ENCODE measurements at places on chromosomes 5 and 9.

DNA sequence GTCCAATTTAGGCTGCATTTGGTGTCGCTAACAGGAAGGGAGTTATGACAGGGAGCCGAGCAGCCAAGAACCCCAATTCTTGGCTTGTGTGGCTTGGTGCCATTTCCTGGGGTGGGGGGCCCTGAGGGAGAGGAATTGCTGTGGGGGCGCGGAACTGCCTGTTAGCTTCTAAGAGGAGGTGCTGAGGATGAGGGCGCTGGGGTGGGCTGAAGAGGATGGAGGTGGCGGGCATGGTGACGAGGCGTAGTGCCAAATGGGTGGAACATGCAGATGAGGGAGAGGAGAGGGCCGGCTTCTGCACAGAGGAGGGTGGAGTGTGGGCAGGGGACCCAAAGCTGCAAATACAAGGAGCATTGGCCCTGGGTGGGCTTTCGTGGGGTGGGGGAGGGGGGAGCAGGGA is 27.9 kb downstream of the IER5L start:
- no peak for DNase-seq

GRCh38 chr9:98334796-98335195 is 79.3 kb upstream of the TBC1D2 start:
- DNase-seq: no peak

DNA sequence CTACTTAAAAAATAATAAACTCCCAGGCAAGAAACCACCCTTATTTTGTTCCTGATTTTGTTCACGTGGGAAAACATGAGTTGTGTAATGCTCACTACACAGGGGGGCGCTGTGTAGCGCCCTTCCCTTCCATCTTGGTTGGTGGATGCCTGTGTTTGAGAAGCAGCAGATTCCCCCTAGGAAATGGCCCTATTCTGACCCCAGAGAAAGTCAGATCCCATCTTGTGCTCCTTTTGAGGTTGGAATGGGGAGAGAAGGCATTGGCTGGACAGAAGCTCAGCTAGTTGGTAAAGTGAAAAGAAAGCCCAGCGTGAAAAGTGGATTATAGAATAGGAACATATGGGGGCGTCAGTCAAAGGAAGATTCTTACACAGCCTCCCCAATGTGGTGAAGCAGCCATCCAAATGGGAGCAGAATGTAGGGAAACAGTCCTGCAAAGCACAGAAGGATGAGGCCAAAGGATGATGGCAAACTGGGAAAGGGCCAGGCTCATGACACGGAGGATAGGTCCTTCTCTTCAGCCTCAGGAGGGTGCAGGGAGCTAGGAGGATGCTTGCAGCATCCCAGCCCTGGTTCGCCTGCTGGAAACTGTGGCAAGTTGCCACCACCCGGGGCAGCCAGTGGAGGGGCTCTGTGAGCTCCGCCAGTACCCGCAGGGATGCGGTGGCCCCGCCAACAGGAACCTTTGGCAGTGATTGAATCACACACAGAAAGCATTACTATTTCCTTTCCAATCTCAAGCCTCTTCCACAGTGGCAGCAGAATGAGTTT is 314.2 kb upstream of the DAP start:
- DNase-seq: peak; percentile 52

GRCh38 chr5:143248822-143249579 is 154.5 kb downstream of the NR3C1 start:
- DNase-seq: no peak

GRCh38 chr5:103598997-103599566 is 36.5 kb upstream of the NUDT12 start:
- DNase-seq: no peak

DNA sequence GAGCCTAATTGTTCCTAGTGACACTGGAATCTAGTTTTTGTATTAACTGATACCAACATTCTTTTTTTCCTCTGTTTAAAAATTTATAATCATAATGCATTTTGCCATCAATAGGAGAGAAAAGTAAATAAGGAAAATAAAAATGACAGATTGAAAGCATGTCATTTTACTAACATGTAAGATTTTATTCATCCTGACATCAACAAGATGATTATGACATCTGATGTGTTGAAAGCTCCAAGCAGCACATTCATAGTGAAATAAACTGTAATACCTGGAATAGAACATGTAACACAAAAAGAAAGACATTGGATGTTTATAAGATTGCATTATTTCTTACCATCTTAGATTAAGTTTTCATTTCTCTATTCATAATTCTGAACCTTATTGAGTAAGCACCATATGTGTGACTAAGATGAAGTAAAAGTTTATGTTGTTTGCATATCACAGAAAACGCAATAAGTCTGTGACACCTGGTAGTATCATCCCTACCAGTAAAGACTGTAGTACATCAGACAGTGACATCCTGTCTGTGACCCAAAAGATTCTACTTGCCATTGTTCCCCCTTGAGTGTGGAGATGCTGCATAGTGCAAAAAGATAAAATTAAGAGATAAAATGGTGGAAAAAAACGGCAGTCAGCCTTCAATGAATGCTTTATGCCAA is 225.6 kb downstream of the PCSK5 start:
- DNase-seq: no peak

DNA sequence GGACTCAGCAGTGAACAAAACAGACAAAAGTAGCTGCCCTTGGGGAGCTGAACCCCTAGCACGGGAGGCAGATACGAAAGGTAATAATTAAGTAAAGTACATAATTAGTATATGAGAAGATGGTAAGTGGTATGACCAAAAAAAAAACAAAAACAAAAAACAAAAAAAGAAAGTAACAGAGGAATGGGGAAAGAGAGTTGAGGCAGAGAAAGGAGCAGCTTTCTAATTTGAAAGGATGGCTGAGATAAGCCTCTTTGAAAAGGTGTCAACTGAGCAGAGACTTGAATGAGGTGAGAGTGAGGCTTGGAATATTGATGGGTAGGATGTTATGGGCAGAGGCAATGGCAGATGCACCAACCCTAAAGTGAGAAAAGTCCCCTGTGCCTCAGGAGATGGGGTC is 69.7 kb downstream of the CARTPT start:
- no peak for DNase-seq

DNA sequence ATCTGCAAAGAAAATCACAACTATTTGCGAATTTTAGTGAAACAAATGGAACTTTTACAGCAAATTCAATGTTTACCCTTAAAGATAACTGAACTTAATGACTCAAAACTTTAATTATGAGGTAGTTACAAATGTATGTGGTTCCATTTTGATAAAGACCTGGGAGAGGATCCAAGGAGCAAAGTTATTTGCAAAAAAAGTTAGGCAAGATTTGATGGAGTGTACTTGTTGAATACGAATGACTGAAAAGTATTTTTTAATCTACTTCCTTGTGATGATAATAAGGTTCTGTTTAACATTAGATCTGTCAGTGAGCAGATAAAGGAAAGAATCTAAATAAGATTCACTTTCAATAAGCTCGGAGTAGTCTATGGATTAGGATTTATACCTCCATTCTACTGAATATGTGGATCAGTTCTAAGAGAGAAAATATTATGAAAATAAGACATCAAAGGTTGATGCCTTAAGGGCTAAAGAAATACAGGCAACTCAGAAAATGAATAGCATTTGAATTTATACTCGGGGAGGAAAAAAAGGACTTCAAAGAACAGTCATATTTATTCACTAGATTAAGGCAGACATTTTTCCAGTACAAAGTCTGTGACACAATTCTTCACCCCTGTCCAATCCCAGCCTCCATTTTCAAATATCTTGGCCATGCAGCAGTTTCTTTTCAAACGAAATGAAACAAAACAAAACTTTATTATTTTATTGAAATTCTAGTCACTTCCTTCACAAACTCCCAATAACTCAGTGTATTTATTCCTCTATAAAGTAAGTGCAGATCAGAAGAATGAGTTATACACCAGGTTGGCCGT is 199.8 kb downstream of the PDE4D start:
- no peak for DNase-seq

- DNase-seq: no peak
Measured at GRCh38 chr5:23655674-23656073, 148.3 kb downstream of the PRDM9 start.

DNA sequence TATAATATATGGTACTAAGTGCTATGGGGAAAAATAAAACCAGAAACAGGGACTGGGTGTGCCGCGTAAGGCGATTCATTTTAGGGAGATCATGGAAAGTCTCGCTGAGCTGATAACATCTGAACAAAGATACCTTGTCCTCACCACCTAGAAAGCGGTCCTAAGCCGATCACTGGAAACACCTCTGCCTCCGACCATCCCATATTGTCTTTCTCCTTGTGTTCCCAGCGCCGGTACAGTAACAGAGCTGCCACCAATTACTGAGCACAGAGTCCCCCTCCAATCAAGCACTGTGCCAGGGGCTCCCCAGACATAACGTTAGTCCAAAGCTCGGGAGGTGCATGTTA is 704 bp downstream of the CCDC112 start:
- DNase-seq: no peak
